NCI-H1092 treated with DMSO at 0.1 percent for 48 hours (cell line): ENCODE measurements at places on chromosomes 5 and 9.

GRCh38 chr5:89878140-89879132 lies 531.1 kb downstream of the CETN3 start:
- DNase-seq: no peak

DNA sequence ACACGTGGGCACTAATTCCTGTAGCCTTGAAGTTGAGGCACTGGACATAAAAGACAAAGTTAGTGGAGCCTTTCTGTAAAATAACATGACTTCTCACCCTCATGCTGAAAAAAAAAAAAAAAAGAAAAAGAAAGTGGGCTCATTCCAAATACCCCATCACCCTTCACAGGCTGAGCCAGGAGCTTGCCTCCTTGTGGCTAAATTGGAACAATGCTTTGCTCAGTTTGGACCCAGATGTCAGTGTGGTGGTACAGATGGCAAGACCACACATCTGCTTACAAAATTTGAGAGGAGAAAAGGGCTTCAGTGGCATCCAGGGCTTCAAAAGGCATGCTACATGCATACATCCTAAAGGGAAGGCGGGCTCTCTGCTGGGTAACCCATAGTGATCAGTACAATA lies 342.8 kb downstream of the EBF1 start:
- DNase-seq: no peak

GRCh38 chr5:137611011-137611580 lies 112.0 kb upstream of the SPOCK1 start:
- no peak for DNase-seq

- DNase-seq: no peak
Observed at GRCh38 chr9:134344800-134345310, 18.6 kb downstream of the RXRA start.

DNA sequence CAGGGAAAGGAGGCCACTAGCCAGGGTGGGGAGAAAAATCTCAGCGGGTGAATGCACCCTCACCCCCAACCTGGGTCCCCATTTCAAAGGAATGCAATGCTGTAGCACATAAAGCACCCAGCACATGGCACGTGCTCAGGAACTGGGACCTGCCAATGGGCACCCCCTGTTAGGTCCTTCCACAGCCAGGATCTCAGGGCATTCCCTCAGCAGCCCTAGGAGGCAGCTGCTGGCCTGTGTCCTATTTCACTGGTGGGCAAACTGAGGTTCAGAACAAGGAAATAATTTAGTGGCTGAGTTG lies 8.8 kb downstream of the DNM1 start:
- no peak for DNase-seq

DNA sequence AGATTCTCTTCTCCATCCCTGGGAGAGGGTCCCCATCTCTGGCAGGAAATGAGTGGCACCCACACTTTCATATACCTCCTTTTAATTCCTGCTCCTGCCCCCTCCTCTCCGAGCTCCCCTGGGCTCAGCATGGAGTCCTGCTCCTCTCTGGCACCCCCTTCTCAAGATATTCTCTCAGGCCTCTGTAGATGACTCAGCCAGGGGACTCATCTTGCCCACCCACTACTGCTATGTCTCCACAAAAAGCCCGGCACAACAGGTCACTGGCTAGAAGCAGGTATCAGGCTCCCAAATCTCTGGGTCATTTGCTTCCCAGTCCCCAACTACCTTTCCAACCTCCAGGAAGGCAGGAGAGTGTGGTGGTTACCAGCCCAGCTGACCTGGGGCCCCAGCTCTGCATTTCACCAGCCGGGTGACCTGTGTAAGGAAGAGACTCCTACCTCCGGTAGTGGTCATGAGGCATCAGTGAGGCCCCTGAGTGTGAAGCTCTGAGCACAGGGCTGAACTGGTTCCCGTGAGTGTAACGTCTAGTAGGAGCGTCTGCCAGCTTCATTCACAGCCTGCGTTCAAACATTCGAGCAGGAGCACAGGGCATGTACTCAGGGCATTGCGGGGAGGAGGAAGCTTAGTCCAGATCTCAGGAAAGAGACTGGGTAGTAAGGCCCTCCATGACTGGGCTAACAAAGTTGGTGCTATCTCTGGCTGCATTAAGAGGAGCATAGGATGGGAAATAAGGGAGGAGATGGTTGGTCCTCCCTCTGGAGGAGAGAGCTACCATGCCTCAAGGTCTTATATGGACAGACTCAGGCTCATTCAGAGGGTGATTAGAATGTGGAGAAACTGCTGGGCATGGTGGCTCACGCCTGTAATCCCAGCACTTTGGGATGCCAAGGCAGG lies 63.7 kb downstream of the LMX1B start:
- no peak for DNase-seq

GRCh38 chr5:132608107-132608506 lies 49.9 kb upstream of the IL13 start:
- DNase-seq: no peak

- peak; percentile 76 for DNase-seq
Observed at GRCh38 chr9:125758986-125759763, 12.0 kb downstream of the PBX3 start.

DNA sequence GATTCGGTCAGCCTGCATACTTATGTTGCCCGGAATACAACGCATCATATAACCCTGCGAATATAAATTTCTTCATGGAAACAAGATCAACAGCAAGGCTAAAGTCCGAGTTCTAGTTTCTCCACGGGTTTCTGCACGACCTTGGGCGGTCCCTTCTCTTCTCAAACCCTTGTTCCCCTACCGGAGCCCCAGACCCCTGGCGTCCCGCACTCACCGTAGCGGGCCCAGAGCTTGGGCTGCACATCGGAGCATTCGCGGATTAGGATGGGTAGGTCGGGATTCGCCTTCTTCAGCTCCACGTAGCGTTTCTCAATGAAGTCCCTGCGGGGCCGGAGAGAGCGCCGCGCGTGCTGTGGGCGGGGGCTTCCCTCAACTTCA lies 399 bp downstream of the NDUFA2 start:
- no peak for DNase-seq

GRCh38 chr5:28729067-28729466 lies 1690.7 kb upstream of the CDH9 start:
- DNase-seq: peak; percentile 13

- no peak for DNase-seq
Observed at GRCh38 chr5:134477462-134478245, 47.8 kb upstream of the JADE2 start.

- peak; percentile 46 for DNase-seq
Observed at GRCh38 chr5:141850244-141850768, 27.9 kb downstream of the PCDH1 start.

GRCh38 chr9:94945197-94946144 lies 219.0 kb downstream of the AOPEP start:
- no peak for DNase-seq

DNA sequence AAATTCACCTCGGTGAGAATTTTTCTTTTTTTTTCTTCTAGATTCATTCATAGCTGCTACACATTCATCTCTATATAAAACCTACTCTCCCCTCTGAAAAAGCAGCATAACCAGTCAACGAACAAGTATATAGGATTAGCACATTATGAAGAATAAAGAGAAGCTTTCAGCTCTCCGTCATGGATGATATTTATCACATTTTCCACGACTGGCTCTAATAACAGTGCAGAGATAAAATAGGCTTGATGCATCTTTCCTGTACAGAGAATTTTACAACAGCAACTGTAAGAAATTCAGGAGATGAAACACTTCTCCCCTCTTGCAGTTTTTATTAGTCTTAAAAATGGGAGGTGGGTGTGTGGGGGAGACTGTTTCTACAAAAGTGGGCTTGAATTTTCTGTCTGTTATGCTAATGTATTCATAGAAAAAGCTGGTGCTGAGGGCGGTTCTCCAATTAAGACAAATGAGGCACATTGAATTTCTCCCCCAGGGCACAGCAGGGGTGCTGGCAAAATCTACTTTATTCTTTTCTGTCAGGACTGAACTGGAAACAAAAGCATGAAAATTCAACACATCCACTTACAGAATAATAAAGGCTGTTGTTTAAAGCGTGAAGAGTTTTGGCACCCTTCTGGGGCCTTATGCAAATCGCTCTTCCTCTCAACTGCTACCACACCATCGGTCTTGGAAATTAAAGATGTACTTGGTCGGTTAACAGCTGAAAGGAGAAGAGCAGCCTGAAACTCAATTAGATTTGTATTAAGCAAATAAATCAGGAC lies 233.9 kb upstream of the ZNF608 start:
- peak; percentile 10 for DNase-seq

DNA sequence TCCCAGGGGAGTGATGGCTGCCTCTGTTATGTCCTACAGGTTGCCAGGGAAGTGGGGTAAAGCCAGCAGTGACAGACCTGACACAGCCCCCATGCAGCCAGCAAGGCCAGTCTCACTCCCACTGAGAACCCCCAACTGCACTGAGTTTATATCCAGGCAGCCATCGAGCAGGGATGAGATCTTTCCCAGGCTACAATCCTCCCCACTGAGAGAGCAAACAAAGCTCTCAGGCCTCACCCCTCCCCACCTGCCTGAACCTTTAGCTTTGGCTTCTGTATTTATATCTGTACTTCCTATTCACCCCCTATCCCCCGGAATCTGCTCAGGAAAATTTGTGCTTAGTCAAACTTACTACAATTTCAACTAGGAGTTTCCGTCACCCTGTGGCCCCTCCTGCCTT lies 284.1 kb downstream of the FAM170A start:
- no peak for DNase-seq
